Kidney capillary endothelial cell (primary cell): ENCODE measurements at places on chromosomes 6 and 20.

DNA sequence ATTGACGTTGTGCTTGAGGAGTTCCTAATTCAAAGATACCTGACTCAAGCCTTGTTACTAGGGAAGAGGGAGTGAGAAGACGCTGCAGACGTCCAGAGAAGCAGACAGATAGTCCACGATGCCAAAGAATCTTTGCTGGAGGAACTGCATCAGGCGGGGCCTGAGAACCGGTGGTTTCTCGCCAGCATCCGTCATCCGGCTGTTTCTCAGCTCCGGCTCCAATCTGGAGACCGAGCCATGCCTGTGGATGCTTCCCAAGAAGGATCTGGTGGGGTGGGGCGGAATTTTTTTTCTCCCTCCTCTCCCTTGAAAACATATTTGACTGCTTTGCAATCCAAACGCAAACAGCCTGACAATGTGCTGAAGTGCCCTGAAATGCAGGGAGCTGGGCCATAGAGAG, 125.8 kb upstream of the SRSF6 start:
- DNase-seq = no peak

- DNase-seq = no peak
Measured at GRCh38 chr6:75501756-75502155, 8.2 kb upstream of the FILIP1 start.

- DNase-seq = no peak
Measured at GRCh38 chr6:49097116-49097515, 365.9 kb downstream of the MMUT start.

- no peak for DNase-seq
Measured at GRCh38 chr6:15255481-15255880, 9.6 kb downstream of the JARID2 start.

DNA sequence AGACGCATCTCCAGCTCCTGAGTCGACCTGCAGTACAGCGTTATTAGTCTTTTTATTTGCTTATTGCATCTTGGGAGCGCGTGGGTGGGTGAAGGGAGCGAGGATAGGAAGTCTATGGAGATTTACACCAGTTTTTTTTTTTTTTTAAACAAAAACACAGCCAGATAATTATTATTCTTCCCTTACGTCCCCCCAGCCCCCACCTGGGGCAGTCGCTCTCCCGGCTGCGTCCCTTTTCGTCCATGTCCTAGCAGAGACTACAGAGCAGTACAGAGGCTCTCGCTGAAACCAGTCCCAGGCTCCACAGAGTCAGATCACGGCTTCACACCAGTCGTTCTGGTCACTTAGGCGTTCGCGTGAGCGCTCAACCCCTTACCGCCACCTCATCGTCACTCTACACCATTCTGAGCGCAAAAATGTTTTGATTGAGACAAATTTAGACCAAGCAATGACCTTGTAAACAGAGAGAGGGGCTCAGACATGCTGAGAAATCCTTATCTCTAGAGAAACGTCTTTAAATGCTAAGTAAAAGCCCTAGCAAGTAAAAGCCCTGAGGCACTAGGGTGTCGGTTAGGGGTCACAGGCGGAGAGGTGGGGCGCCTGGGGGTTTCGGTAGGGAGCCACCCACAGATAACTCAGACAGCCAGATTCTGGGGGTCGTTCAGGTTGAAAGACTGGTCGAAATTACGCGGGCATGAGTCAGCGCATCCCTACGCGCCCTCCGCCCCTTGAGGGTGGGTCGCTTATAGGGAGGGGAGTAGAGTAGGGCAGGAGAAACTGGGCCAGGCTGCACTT, 975 bp upstream of the PPT2 start:
- no peak for DNase-seq

DNA sequence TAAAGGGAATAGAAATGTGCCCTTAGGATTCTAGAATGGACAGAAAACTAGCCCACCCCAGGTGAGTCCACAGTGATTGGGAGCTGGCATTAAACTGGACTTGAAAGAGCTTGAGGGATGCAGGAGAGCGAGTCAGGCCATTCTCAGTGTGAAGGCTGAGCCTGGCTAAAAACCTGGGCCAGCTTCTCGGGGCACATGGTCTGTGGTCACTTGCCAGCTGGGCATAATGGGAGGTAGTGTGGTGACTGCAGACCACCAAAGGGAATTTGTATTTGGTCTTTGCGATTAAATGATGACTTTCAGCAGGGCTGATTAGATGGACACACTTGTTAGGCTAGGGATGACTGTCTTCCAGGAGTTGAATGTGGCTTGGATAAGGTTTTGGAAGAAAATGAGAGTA, 71.3 kb downstream of the TULP4 start:
- no peak for DNase-seq

DNA sequence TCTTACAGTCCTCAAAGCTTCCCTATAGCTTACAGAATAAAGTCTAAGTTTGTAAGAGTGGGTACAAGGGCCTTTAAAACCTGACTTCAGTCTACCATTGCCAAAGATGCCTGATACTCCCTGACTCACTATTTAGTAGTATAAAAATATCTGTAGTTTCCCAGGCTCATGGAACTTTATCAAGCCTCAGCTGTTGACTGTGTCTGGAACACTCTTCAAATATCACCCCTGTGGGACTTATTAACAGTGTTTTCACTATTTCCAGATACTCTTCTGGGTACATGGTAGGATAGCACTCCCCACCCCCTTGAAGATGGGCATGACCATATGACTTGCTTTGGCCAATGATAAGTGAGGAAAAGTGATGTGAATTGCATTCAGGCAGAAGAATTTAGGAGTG, 105.3 kb upstream of the TENT5A start:
- DNase-seq = no peak

GRCh38 chr20:41185013-41185757, 47.8 kb downstream of the PLCG1 start:
- no peak for DNase-seq

GRCh38 chr6:138403324-138403800, 661 bp upstream of the HEBP2 start:
- DNase-seq = peak; percentile 21

GRCh38 chr6:73586416-73586974, 65.7 kb upstream of the EEF1A1 start:
- peak; percentile 15 for DNase-seq

DNA sequence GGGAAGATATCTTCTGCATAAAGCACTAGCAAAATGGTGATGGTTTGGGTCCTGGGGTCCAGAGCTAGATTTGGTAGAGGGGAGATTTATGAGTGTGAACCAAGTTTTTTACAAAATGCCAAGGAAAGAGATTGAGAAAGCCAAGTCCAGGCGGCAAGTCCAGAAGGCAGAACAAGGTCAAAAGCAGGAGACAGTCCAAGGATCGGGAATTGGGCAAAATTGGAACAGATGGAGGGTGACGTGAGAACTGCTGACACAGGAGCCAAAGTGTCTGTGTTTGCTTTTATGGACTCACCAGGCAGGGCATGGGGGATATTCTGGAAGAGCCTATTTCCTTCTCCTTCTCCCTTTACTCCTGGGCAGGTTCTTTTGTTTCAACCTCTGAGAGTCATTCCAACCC, 4.1 kb downstream of the NHLRC1 start:
- no peak for DNase-seq

GRCh38 chr6:127816643-127817042, 84.2 kb downstream of the THEMIS start:
- DNase-seq = no peak

GRCh38 chr20:34773726-34774125, 51.7 kb downstream of the NCOA6 start:
- no peak for DNase-seq

DNA sequence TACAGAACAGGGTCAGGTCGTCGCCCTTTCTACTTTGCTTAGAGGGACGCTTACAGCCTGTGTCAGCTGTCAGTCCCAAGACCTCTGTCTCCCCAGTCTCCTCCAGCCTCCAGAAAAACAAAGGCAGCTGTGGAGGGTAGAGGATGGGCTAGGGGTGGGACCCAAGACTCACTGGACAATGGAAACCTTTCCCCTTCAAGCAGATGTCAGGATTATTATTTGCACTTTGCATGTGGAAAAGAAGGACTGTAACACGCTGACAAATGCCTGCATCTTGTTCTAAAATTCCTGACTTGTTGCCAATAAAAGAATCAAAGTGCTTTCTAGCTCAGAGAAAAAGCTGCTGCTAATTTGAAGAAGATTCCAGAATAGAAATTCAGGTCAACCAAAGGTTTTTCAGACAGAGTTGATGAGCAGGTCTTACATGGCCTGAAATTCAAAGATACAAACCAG, 58.7 kb downstream of the SNX5 start:
- no peak for DNase-seq

- no peak for DNase-seq
Measured at GRCh38 chr6:9143140-9143539, 707.8 kb upstream of the SLC35B3 start.

GRCh38 chr6:133957780-133958242, 4.8 kb downstream of the TBPL1 start:
- no peak for DNase-seq

DNA sequence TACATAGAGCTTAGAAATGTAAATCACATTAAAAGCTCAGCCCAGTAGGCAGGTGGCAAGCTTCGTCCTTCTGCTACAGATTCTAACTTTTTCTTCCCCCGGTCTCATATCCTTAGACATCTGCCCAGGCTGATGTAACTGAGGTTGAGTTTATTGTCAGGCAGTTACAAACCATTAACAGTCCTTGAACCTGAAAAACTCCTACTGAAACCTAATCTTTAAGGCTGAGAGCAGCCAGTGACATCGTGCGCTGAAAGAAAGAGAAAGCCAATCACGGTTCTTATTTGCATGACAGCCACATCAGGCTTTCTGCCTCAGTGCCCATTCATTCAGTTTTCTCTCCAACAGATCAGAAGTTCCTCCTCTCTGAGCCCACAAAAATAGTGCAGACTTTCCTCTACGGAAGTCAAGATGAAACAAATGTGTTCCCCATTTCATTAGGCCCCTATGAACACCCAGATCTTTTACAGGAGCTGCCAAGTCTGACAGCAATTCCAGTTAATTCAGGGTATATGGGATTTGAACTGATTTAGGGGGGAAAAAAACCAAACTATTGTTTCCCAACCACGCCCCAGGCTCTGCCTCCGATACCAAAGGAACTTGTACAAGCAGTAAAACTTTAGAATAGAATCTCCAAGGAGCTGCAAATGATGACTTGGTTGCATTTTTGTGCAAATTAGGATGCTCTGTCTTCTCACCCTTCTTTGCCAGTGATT, at the start of gene NHSL1:
Gene NHSL1 (minus strand): TSS at position 192 of the 716 bp plus-strand sequence. CDS start 204 bp downstream, outside the sequence.
- no peak for DNase-seq

DNA sequence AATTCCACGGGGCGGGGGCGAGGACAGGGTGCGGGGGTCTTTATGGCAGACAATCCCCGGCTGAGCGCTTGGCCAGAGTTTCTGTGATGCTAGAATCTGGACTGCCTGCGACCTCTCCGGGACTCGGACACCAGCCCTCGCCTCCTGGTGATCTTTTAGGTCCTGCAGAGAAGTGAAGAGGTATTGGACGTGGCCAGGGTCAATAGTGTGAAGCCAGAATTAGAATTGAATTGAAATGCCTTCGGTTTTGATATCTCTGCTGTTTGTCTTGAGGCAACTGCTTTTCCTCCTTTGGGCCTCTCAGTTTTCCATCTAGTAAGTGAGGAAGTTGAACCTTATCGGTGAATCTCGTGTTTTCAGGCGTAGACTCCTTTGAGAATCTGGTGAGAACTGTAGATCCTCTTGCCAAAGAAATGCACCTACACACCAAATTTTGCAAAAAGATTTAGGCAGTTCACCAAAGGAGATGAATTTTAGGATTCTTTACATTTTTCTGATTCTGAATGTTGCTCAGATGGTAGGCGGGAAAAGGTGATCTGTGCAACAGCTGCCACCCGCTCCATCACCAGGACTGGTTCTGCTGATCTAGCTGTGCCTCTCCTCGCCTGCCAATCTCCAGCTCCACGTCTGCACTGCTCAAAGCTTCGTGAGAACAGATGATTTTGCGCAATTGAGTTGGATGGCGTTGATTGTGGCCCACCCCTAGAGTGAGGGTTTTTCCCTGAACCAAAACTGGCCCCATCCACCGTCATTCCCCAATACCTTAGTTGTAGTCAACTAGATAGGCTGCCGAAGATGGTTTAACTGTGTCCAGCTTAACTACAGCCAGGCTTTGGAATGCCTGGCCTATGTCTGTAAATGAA, 837 bp upstream of the OSER1 start:
- DNase-seq = no peak

GRCh38 chr20:44447827-44448419, 27.8 kb upstream of the TTPAL start:
- no peak for DNase-seq

GRCh38 chr6:65771946-65772345, 64.9 kb upstream of the EYS start:
- no peak for DNase-seq

DNA sequence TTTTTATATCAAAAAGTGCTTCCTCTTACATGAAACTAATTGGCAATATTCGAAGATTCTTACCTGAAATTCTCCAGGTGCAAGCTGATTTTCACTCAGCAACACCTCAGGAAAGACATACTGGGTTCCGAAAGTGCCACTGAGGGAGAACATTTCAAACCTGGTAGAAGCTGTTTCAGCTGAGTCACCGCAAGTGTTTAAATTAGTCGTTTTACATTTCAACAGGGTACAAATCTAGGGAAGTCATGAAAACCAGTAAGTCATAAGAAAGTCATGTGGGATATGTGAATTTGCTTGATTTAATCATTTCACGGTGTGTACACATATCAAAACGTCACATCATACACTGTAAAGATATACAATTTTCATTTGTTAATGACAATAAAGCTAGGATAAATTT, 25.3 kb upstream of the TAAR1 start:
- DNase-seq = no peak

GRCh38 chr20:50983321-50983720, 24.7 kb downstream of the MOCS3 start:
- no peak for DNase-seq

DNA sequence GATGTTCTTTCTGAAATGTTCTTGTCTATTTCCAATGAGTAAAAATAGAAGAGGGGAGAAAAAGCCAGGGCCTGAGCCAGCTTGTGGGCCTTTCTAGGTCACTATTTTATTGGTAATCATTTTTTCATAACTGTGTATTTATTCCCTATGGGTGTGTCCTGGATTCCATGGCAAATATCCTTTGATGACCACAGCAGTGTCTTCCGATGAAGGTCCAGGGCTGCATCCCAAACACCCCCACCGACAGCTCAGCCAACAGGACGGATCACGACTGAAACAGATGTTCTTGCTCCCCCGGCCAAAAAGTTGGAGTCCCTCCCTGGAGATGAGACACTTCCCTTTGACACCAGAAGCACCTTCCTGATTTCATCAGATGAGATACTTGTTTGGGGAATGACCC, 105.4 kb upstream of the PLEKHG1 start:
- DNase-seq = no peak

- DNase-seq = no peak
Measured at GRCh38 chr20:50281831-50282591, 91.4 kb downstream of the CEBPB start.

DNA sequence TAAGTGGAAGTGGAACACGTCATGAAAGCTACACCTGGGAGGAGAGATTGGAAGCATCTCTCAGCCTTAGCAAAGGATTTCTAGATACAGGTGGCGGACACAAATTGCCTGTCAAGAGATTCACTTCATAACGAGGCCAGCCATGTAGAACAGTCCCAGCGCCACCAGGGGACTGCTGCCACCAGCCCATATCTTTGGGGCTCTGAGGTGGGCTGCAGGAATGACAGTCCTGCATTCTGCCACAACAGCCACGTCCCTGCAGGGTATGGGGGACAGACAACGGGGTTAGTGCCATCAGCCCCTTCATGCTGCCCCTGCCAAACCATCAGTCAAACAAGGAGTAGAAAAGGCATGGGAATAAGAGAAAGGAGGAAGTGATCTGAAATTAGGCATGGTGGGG, 81.2 kb upstream of the SASH1 start:
- no peak for DNase-seq

GRCh38 chr6:75234126-75234865, 9.3 kb downstream of the COX7A2 start:
- DNase-seq = no peak

GRCh38 chr20:48709744-48710143, 118.1 kb downstream of the PREX1 start:
- no peak for DNase-seq
